ENCODE measurements at places on chromosomes 1 and 21.

- DNase-seq: no peak
Measured at GRCh38 chr1:79295967-79296366, 289.4 kb upstream of the ADGRL4 start.

DNA sequence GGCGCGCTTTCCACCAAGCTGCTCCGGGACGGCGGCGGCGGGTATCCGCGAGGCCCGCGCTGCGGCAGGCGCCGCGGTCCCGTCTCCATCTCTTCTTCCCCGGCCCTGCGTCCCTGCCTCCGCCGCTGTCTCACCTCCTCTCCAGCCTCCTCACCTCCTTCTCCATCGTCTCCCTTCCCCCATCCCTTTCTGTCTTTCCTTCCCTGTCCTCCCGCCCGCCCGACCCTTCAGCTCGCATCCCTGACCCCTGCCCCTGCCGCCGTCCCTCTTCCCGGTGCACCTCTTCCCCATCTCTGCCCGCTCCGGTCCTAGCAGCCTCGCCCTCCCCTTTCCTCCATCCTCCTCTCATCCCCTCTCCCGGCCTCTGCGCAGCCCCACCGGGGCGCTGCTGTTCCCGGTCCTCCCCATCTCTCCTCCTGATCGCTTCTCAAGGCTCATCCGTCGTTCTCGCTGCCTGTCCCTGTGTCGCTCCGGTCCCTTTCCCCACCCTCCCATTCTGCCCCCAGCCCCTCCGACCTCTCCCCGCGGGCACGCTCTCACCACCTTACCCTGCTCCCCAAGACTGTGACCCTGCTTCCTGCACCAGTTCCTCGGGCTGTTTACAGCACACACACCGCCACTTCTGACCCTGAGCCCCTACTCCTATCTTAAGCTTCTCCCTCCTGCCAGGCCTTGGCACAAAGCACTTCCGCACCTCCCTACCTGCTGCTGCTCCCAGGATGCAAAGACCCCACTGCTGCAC lies 760 bp upstream of the NPHP4 start:
- no peak for DNase-seq

DNA sequence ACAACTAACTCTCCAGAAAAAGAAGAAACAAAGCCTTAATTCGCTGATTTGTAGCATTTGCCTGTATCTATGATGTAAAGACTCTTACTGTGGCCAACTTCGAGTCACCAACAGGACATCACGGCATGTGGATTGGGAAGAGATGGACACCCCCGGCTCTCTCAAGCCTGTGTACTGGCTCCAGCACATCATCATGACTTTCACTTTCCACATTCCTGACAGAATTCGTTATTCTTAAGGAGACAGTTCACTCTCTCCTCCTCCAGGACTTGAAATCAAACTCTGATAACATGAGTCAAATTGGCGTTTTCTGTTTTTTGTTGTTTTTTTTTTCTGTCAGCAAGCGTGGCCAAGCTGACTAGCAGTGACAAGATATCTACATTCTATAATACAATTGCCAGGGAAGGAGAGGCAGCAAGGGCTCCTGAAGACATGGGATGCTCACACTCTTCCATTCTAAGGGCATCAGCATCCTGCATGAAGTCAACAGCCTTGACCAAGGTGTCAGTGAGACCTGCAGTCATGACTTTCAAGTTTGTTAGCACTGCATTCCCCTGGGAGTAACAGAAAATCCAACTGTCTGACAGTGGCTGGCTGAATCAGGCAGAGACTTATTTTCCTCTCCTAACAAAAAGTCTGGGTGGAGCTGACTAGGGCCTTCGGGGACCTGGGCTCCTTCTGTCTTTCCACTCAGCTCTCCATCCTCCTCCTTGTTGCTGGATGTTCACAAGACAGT lies 13.3 kb upstream of the TRAF3IP3 start:
- DNase-seq: no peak

DNA sequence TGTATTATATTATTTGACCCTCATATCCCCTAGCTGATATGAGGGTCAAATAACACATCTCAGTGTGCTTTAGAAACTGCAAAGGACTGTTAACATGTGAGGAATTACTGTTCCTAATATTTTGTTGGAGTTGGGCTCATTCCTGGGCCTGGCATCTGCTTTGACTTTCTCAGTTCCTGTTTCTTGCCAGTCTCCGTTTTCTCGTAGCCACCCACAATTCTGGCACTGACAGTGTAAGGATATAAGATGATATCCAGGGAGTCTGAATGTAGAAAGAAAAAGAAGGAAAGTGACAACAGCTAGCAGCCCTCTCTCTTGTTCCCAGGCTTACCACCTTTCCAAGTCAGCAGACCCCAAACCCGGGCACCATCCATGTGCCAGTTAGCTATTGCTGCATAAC lies 54.4 kb upstream of the SCMH1 start:
- no peak for DNase-seq

DNA sequence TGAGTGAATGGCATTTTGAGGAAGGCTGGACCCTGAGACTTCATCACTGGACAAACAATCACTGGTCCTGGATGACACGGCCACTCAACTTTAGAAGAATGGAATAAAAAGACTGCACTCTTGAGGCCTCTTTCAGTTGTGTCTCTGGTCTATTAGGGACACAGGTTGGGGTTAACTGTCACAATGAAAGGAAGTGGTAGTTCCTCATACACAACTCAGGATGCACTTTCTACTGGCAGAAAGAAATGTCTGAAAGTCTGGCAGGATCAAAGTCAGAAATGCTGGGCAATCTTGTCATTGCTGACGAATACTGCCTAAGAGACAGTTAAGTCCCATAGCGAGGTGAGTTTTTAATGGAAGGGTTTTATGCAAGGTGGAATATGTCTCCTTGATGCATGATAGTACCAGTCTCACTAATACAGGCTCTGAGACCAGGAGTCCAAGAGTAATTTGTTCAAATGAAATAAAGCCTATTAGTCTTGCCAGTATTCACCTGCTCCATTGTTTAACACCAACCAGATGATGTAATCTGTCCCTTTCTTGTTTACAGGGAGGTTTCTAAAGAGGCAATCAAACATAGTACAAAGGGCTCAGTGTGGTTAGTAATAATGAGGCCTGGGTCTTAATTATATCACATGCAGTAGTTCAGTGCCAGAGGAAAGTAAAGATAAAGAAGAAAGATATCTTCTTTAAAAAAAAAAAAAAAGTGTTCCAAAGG lies 11.2 kb upstream of the RRP15 start:
- DNase-seq: no peak

GRCh38 chr1:162144853-162145252 lies 75.4 kb downstream of the NOS1AP start:
- no peak for DNase-seq

- no peak for DNase-seq
Measured at GRCh38 chr1:82319546-82319945, 518.8 kb downstream of the ADGRL2 start.

DNA sequence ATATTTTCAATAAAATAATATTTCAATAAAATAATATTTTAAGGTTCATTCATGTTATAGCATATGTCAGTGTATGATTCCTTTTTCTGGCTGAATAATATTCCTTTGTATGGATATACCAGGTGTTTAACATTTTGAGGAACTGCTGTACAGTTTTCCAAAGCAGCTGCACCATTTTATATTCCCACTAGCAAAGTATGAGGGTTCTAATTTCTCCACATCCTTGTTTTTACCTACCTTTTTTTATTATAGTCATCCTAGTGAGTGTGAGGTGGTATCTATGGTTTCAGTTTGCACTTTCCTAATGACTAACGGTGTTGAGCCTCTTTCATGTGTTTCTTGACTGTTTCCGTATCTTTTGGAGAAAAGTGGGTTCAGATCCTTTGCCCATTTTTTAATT lies 5.2 kb downstream of the DEGS1 start:
- no peak for DNase-seq

- no peak for DNase-seq
Measured at GRCh38 chr1:160168016-160168415, 16.6 kb downstream of the ATP1A4 start.

DNA sequence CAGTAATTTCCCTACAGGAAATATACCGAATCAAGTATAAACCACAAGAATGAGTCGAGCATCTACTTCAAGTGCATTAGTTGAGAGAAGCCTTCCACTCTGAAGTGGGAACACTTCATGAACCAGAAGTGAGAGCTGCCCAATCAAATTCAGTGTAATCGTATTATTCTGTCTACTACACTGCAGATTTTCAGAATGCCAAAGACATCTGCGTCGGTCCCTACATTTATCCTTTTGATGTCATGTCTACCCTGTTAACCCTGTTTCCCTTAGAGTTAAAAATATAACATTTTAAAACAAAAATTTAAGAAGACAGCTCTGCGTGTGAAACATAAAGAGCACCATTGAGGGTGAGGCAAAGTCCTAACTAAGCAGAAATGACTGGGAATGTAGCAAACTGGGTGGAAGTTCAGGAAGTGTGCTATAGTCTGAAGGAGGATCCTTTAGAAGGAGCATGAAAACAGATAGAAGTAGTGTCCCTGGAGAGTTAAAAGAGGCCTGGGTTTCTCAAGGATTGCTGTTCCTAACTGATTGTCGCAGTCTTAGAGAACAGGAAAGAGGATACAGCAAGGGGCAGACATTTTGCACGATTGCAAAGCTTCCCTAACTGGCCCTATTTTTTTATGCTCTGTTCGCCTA lies 291.2 kb downstream of the PTPRC start:
- no peak for DNase-seq

DNA sequence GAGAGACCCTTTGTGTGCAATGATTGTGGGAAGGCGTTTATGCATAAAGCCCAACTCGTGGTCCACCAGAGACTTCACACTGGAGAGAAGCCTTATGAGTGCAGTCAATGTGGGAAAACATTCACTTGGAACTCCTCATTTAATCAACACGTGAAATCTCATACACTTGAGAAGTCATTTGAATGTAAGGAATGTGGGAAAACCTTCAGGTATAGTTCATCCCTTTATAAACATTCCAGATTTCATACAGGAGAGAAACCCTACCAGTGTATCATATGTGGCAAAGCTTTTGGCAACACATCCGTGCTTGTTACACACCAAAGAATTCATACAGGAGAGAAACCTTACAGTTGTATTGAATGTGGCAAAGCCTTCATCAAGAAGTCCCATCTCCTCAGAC lies 15.5 kb downstream of the ZNF684 start:
- DNase-seq: no peak

DNA sequence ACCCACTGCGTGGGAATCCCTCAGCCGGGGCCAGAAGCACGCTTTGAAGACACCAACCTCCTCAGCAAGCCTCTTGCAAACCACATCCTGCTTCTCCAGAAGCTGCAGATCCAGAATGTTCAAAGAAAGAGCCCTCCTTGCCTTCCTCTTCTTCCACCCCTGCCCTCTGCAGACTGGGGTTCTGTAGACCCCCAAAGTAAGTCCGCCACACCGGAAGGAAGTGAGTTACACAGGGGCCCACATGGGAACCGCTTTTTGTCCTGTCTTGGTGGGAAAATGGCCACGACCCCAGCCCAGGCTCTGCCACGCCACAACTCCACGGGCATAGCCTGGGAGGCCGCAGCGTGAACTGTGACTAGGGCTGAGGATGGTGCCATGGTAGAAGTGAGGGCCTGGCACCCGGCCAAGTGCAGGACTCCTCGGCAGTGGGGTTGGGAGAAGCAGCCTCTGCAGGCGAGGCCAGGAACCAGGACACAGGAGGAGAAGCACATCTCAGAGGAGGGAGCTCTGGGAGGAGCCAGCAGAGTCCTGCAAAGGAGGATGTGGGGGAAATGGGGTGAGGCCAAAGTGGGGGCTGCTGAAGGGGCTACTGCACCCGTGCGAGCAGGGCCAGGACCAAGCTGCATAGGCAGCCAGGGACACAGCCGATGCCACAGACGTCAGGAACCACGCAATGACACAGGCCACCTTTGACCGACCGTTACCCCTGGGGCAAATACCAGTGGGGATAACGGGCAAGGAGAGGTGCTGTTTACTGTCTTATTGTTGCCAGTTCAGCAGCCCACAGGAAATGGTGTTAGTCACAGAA lies 30.9 kb downstream of the PDE9A start:
- DNase-seq: no peak

- no peak for DNase-seq
Measured at GRCh38 chr21:26087223-26087918, 83.2 kb downstream of the APP start.

DNA sequence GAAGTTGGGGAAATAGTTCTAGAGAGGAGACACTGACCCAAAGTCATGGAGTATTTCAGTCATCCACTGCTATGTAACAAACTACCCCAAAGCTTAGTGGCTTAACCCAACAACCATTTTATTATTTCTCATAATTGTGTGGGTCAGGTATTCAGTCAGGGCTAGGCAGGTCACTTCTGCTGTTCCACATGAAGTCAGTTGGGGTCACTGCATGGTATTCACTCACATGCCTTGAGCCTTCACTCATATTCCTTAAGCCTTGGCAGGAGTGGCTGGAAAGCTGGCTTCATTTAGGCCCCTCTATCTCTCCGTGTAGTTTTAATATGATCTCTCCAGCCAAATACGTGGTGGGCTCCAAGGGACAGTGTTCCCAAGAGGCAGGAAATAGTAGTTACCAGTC lies 17.5 kb upstream of the RNF11 start:
- no peak for DNase-seq

GRCh38 chr21:18030248-18030647 lies 211.1 kb upstream of the C21orf91 start:
- no peak for DNase-seq

GRCh38 chr1:170893655-170894297 lies 41.6 kb upstream of the MROH9 start:
- DNase-seq: no peak

DNA sequence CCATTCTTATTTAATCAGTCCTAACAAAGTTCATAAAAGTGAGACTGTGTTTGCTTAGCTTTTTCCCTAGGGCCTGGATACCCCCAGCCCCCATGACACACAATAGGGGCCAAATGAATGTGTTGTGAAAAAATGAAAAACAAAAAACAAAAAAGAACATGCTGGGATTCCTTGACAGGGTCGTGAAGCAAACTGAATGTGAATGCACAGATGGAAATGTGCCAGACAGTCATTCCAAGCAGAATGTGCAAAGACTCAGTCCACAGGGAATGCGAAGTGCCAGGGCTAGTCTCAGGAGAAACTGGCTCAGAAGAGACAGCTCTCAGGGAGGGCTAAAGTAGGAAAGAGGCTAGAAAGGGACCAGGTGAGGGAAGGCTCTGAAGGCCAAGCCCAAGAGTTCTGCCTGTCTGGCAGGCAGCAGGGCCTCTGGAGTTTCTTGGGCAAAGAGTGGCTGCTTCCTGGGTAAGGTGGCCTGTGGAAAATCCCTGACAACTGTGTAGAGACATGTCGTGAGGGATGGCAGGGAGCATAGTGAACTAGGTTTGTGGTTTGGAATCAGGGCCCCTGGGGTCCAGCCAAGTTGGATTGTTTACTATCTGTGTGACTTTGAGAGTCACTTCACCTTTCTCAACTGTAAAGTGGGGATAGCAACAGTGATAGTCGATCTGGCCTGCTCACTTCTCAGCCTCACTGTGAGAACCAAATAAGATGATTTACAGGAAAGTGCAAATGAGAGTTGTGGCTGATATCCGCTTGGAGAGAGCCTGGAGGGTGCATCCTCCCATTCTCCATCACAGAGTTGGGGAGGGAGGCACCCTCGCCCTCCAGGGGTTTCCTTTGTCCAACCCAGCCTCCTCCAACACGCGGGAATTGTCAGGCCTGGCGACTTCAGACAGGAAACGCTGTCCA lies 1.2 kb upstream of the ADAM15 start:
- DNase-seq: no peak

- DNase-seq: no peak
Measured at GRCh38 chr1:183719289-183719688, 66.2 kb upstream of the APOBEC4 start.

- DNase-seq: no peak
Measured at GRCh38 chr1:62333441-62333840, 14.2 kb upstream of the KANK4 start.

Measured in stimulated activated CD8-positive, alpha-beta memory T cell treated with anti-CD3 and anti-CD28 coated beads, Interleukin-7, amount 100 ng/mL, for 1 hour (primary cell).